ENCODE measurements at places on chromosomes 12 and 14.

- DNase-seq: no peak
These were observed 15.6 kb downstream of the CCER1 start for GRCh38 chr12:90939382-90939781.

GRCh38 chr12:112463478-112463877 lies 44.7 kb downstream of the PTPN11 start:
- no peak for DNase-seq

DNA sequence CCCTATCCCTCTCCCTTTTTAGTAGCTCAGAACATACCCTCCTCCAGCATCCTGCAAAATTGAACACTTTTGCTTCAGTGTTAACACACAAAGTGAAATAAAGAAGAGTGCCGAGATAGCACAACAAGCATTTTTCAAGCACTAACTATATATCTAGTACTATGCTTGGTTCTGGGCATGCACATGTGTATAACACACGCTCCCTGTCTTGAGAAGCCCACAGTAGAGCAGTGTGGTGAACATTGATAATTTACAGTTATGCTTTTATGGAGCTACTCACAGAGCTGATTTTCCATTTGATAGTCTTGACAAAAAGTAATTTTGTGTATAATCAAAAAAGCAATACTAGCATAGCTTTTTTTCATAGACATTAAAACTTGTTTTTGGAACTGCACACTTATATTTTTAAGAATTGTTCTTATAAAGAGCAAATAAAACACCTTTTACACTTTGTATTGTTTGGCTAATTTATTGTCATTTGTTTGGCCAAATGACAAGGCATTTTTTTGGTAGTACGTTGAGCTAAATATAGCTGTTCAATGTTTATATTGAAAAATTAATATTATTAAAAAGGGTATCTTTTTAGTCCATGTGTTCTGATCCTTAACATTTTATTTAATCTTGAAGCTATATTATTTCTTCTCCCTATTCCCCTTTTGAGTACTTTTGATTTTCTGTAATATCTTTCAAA lies 39.7 kb downstream of the LEMD3 start:
- no peak for DNase-seq

- no peak for DNase-seq
These were observed 317.0 kb upstream of the TMTC1 start for GRCh38 chr12:30100741-30101140.

GRCh38 chr12:66117242-66117641 lies 13.3 kb downstream of the LLPH start:
- no peak for DNase-seq

DNA sequence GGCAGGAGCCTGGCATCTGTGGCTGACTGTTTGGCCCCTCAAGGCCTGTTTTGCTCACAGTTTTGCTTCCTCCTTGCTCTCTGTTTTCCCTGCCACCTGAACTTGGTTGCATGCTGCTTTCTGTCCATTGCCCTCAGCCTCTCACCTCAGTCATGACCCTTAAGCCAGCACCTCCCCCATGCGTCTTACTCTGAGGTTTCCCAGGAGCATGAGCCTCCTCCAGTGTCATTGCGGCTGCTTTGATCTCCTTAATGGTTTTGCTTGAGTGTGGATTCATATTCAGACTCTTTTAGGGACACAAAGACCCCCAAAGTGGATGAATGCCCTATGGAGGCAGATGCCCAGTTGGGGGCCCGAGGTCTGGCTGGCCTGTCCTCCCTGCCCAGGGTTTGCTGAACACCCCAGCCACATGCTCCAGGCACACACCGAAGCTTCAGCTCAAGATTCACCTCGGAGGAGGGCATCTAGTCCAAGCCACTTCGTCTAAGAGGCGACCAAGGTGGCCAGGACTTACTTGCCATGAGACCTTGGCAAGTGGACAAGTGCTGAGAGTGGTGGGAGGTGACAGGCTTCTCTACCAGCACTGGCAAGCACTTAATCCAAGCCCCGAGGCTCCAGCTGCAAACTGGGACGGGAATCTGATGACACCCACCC lies 95.4 kb upstream of the DIO3 start:
- no peak for DNase-seq

DNA sequence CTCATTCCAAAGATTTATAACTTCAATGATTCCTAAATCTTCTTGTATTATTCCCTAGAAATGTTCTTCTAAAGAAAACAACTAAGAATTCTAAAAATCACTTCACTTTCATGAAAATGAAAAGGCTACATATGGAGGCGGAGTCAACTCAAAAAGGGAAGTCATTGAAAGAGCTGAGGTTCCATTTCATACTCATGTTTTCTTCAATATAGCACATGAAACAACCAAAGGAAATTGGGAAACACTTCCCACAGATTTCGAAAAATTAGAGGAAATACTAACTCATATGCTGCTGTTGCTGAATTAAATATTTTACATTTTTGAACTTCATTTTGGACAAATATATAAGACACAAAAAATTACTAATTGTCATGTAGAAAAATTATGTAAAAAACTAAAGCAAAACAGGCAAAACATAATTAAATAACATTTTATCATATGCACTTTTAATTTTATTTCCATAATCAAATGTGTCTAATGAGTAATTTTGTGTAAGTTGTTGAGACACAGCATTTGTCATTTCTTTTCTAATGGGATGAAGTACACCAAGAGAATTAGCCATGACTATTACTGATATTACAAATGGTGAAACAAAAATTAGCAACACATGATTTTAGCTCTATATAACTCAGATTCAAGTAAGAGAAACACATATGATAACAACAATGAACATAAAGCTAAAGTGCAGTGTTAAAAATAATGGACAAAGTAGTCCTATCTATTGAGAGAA lies at the start of gene CD163:
TSS of gene CD163 (minus strand) at position 92 of the 730 bp plus-strand sequence. CDS start at position 5, 87 bp downstream.
- DNase-seq: no peak

DNA sequence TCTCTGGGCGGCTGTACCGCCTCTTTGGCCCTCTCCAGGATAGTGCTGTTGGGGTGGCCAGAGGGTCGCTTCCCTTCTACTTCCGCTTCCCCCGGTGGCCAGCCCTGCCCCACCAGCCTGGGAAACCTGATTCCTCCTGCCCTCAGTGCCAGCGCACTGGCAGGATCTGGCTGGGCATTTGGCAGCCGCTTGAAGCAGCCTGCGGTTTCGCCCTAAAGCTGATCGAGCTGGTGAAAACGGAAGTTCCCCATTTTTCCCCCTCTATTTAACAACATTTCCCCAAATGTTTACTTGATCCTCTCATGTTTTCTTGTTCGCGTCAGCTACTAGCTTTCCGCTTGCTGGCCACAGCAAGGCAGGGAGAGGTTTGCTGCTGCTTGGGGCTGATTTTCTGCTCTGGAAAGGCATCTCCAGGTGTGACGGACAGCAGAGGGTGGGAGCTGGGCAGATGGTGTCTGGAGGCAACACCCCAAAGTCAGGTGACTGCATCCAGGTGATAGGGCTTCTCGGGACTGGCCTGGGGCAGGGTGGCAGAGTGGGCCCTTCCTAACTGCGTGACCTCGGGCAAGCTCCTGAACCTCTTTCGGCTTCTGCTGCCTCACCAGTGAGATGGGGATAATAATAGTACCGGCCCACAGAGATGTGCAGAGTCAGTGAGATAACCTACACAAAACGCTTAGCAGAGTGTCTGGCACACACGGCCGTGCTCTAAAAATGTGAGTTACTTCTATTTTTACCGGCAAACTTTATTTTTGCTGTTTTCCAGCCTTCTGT lies 53.1 kb downstream of the TSPAN9 start:
- no peak for DNase-seq

- no peak for DNase-seq
These were observed 30.3 kb downstream of the FAIM2 start for GRCh38 chr12:49873361-49873934.

- DNase-seq: no peak
These were observed 324.4 kb downstream of the PDZRN4 start for GRCh38 chr12:41512497-41512896.

- no peak for DNase-seq
These were observed 583.5 kb upstream of the ATP2B1 start for GRCh38 chr12:90292183-90292582.

- peak; percentile 49 for DNase-seq
These were observed 1.2 kb upstream of the TNFAIP2 start for GRCh38 chr14:103121846-103122584.

- peak; percentile 63 for DNase-seq
These were observed 2.0 kb downstream of the RAP1B start for GRCh38 chr12:68612697-68613096.

- DNase-seq: no peak
These were observed 4.7 kb upstream of the CDH24 start for GRCh38 chr14:23062002-23062401.

DNA sequence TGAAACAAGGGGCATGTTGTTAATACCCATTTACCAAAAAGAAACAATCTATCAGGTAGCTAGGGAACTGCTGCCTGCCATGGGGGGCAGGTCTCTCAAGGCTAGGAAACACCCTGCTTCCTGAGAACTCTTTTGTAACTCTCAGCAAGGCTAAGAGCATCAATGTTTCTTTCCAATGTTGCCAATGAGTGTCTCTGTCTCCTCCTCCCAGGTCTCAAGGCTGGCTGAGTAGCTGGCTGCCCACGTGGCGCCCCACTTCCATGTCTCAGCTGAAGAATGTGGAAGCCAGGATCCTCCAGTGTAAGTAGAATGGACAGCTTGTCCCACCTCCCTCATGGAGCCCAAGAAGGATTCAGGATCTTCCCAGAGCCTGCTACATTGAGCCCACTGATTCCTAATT lies 3.4 kb downstream of the ABHD4 start:
- no peak for DNase-seq

GRCh38 chr12:119082016-119082415 lies 96.7 kb upstream of the HSPB8 start:
- no peak for DNase-seq

DNA sequence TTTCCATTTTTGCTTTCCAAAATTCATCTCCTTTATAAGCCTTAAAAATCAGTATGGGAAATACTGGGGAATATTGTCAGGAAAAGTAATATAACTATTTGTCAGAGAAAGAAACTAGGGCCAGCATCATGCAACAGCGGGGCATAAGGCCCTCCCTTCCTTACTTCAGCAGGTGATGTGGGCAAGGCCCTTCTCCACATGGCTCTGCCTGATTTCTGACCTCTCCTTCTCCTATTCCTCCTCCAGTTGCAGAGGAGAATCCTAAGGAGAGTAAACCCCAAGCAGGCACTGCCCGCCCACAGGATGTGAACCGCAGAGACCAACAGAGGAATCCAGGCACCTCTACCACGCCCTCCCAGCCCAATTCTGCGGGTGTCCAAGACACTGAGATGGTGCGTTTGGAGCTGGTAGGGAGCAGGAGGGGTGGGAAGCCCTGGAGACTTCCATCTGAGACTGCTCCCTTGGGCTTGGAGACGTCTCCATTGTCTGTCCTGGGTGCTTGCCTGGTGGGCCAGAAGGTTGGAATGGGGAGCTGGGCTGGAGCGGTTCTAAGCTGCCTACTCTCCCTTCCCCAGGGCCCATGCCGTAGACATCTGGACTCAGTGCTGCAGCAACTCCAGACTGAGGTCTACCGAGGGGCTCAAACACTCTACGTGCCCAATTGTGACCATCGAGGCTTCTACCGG lies 2.7 kb upstream of the SOAT2 start:
- no peak for DNase-seq

DNA sequence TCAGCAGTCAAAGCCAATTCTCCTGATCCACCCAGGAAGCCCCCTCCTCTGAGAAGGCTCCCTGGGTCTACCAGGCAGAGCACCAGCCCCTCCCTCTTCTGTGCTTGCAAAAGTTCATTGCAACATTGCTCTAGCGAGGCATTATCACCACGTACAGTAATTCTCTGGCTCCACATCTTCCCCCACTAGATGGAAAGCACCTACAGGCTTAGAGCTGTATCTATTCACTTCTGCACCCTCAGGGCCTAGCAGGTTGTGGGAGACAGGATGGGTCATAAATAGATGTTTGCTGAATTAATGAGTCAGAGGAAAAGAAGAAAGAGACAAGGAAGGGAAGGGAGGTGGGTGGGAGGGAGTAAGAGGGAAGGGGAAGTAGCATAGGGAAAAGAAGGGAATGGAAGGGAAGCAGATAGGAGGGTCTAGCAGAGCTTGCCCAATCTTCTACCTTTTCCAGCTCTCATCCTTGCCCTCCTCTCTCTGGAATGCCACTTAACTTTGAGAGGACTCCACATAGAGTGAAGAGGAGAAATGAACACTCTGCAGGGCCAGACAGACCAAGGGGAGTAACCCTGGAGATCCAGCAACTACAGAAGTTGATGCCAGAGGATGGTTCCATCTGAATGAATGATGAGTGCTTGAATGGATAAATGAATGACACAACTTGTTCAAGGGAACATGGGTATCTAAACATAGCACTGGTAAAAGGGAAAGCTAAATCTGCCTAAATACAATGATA lies 42.0 kb upstream of the NT5DC3 start:
- no peak for DNase-seq

DNA sequence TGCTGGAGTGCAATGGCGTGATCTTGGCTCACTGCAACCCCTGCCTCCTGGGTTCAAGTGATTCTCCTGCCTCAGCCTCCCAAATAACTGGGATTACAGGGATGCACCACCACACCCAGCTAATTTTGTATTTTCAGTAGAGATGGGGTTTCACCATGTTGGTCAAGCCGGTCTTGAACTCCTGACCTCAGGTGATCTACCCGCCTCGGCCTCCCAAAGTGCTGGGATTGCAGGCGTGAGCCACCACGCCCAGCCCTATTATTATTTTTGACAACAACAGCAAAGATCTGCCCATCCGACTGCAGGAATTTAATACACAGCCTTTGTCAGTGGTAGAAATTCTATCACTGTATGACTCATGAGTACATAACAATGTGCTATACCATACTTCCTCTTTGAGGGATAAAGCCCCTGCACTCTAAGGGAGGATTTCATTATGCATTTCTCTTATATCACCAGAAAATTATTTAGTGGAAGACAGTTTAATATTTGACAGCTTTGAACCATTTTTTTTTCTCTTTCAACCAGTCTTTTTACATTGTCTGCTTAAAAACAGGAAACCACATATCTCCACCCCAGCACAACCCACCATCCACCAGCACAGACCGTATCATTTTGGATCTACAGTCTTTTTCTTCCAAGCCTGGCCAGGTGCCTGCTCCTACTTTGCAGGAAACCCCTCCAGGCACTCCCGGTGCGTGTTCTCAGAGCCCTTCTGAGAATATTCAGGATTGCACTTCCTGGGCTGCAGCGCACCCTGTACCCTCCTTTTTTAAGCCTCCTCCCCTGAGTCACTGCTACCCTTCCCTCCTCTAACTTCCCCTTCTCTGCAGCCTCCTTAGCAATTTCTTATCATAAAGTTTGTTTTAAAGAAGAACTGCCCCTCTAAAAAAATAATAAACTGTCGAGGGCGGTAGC lies 594 bp downstream of the ARHGDIB start:
- peak; percentile 66 for DNase-seq

GRCh38 chr14:65357689-65358088 lies 54.8 kb upstream of the FUT8 start:
- DNase-seq: no peak

DNA sequence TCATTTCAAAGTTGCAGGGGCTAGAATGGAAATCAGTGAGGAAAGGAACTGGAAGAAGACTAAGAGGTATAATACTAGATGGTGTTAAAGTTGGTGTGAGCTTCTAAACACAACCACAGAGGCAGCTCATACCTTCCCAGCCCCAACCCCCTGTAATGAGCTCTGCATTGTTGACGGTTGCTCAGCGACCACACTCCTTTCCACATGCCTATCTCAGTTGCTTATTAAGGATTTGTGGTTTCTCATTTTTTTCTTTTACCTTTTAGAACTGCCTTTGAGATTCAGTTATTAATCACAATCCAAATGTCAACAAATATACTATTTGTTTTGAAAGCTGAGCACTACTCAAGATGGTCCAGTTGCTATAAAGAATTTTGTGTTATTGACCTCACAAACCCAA lies 62.1 kb upstream of the KIF21A start:
- no peak for DNase-seq

All from CD4-positive, alpha-beta T cell treated with Interferon alpha-2 for 1 hour (primary cell).